ENCODE measurements at places on chromosomes 2 and 18. TPM values are rescaled to one million over a fixed set of nuclear protein-coding genes. Genes with fewer than 3 reads are reported as not detected.

GRCh38 chr2:25649786-25650185 lies 23.6 kb downstream of the DTNB start:
- H3K4me3 ChIP-seq: no peak overlapping the region
- DNase-seq: no peak
- peaks cover 16% of the 10 kb centered on the region for H3K4me1 ChIP-seq
- H3K36me3 ChIP-seq: no peaks in the 10 kb centered on the region

- H3K4me3 ChIP-seq: no peak overlapping the region
- DNase-seq: no peak
- H3K36me3 ChIP-seq: no peaks in the 10 kb centered on the region
- H3K4me1 ChIP-seq: no peaks in the 10 kb centered on the region
- no peak overlapping the region for H3K27ac ChIP-seq
These were observed 58.9 kb downstream of the HAUS1 start for GRCh38 chr18:46163091-46163490.

- no peaks in the 10 kb centered on the region for H3K36me3 ChIP-seq
- peaks cover 11% of the 10 kb centered on the region for H3K4me1 ChIP-seq
These were observed 190.1 kb upstream of the TNP1 start for GRCh38 chr2:217049956-217050355.

DNA sequence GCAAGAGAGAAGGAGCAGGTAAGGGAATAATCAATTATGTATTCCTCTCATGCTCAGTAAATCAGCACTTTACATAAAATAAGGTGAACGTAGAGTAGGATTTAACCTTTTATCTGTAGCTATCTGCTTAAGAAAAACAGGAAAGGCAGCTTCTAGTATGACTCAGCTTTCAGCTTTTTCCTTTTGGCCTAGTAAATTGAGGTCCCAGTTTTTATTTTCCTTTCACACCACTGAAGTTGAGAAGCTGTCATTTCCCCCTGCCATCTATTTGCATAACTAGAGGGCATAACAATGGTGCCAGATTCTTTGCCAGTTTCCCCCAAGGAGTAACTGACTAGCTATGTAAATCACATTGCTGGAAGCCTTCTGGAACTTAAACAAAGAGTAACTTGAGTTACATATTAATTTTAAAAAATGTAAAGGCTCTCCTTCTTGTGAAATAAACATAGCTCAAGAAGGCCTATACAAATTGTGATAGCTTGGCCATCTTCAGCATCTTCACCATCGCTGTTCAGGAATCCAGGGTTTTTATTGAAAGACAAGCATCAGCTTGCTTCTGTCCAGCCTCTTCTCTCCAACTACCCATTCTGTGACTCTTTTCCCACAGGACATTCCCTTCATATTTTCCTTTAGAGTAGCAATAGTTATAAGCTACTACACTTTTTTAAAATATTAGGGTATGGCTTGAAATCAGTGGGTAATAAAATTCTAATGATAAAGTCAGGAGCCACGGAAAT lies 97.0 kb downstream of the KYNU start:
- no peaks in the 10 kb centered on the region for H3K27me3 ChIP-seq
- H3K27ac ChIP-seq: no peak overlapping the region
- H3K4me1 ChIP-seq: no peaks in the 10 kb centered on the region
- DNase-seq: no peak
- H3K4me3 ChIP-seq: no peak overlapping the region

DNA sequence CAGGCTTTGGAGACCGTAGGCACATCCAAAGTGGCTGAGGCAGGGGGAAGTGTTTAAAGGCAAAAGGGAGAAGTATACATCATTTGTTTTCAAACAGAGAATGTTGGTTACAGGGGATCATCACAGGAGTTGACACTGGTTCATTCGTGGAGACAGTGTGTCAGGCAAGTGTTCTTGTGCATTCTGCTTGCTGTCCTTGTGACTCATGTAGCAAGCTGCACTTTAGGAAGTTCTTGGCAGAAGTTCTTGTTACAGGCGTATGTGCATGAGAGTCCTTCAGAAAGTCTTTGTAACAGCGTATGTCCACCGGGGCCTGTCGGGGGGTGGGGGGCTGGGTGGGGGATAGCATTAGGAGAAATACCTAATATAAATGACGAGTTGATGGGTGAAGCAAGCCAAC lies 36.5 kb upstream of the B4GALT6 start:
- DNase-seq: no peak
- H3K27ac ChIP-seq: no peak overlapping the region
- H3K4me3 ChIP-seq: no peak overlapping the region
- peaks cover 8% of the 10 kb centered on the region for H3K4me1 ChIP-seq
- H3K27me3 ChIP-seq: no peaks in the 10 kb centered on the region

DNA sequence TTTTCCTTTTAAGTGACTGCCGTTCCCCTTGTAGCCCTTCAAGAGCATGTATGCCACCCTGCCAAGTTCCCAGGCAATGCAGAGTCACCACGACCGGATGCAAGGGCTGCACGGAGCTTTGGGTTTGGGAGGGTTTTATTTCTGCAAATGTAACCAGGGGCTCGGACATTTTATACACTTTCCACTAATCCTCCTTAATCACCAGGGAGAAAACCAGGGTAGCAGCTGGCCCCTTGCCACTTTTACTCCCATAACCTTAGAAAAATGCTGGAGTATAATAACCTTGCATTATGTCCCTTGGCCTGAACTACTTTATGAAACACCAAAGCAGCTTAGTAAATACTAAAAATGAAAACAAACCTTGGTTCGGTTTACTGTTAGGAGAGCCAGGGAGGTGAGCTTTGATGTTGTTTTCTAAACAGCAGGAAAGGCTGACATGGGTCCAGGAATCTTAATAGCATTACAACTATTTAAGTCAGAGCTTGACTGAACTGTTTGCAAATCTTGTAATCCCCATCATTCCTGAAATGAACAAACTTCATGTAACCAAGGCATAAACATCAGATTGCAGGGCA lies 152.8 kb upstream of the RIOK3 start:
- no peak for DNase-seq

DNA sequence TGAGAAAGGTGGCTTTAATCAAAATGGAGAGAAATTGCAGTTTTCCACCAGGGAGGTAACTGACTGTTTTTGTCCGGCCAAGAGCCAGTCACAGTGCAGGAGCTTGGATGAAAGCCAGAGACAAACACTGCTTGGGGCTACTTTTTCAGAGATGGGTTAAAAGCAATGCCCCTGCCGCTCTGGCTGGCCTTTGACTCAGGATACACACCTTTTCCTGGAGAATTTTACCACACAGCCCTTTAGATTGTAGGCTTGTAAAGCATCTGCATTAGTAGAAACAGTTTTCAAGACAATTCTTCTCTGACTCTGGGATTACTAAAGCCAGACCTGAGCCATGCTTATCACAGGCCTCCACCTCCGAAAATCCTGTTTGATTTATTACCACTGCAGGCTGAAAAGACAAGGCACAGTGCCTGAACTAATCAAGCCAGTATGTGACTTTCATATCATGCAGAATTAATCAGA lies 79.7 kb downstream of the CCBE1 start:
- peaks cover 4% of the 10 kb centered on the region for H3K4me1 ChIP-seq
- H3K4me3 ChIP-seq: no peak overlapping the region
- H3K27me3 ChIP-seq: no peaks in the 10 kb centered on the region
- DNase-seq: no peak

- no peak for DNase-seq
- H3K27me3 ChIP-seq: no peaks in the 10 kb centered on the region
- no peaks in the 10 kb centered on the region for H3K36me3 ChIP-seq
These were observed 21.7 kb upstream of the POLI start for GRCh38 chr18:54247511-54248175.

GRCh38 chr18:34039201-34039600 lies 185.5 kb downstream of the NOL4 start:
- no peaks in the 10 kb centered on the region for H3K27me3 ChIP-seq
- no peak overlapping the region for H3K27ac ChIP-seq
- H3K36me3 ChIP-seq: no peaks in the 10 kb centered on the region
- no peaks in the 10 kb centered on the region for H3K4me1 ChIP-seq
- DNase-seq: no peak

DNA sequence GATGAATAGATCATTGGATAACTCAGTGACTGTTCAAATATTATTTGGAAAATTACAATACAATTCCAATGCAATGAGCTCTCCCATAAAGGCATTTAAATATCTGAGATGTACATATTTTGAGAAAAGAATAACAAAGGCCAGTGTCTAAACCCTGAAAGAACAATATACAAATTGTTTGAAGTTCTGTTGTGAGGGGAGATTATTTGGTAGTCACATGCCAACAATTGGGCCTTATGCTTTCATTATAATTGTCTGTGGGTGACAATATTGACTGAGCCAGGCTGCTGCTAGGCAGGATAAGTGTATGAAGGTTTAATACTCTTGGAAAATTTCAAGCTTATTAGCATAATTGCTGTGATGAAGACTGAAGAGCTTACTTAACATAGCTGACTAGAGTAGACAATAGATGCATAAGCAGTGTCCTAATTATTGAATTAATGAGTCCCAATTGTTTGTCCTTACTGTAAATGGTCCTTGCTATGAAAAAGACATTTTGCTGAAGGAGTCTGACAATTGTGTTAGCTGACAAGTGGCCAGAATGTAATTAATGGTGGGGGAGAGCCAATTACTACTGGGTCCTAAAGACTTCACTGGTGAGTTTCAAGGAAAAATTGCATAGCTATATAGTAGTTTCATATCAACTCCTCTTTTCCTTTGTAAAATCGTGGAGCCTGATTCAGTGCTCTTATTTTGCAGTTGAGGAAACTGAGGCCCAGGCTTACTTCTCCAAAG lies 5.0 kb upstream of the SMAD2 start:
- no peak overlapping the region for H3K27ac ChIP-seq
- peaks cover 19% of the 10 kb centered on the region for H3K4me1 ChIP-seq
- DNase-seq: no peak
- H3K36me3 ChIP-seq: no peaks in the 10 kb centered on the region

DNA sequence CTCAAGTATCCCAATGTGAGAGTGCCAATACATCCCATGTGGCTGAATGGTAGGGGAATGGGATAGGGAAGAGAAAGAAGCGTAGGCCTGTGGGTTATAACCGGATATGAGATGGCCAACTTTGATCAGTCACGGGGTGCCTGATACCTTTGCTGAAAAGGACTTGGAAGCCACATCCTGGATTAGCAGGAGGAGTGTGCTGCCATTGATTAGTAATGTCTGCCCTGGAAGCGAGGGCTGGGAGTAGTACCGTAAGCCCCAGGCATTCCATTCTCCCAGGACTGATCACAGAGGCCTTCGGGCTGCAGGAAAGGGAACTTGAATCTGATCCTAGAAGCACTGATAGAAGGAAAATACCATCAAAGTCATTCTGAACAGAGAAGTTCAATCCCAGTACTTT lies 218.5 kb downstream of the TFCP2L1 start:
- H3K27me3 ChIP-seq: no peaks in the 10 kb centered on the region
- no peak overlapping the region for H3K27ac ChIP-seq
- DNase-seq: no peak
- H3K4me1 ChIP-seq: no peaks in the 10 kb centered on the region
- no peaks in the 10 kb centered on the region for H3K36me3 ChIP-seq

DNA sequence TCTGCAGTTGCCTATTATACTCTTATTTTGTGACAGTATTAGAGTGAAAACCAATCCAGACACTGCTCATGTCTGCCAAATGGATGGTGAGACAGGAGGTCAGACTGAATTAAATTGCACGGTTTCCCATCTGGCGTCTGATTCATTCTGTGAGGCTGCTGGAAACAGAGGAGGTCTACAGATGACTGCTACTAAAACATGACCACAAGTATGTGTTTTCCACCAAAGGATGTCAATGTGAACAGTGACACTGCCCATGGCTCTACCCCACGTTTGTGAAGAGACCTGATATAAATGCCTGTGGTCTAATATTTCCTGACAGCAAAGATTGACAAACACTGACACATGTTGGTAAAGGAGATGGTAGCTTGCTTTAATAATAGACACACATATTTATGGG lies 104.3 kb upstream of the ST6GAL2 start:
- DNase-seq: no peak
- H3K4me1 ChIP-seq: no peaks in the 10 kb centered on the region
- no peaks in the 10 kb centered on the region for H3K36me3 ChIP-seq
- H3K4me3 ChIP-seq: no peak overlapping the region
- H3K27me3 ChIP-seq: no peaks in the 10 kb centered on the region

- DNase-seq: no peak
- no peak overlapping the region for H3K4me3 ChIP-seq
These were observed 39.3 kb downstream of the RPL31 start for GRCh38 chr2:101041413-101041812.

- H3K4me1 ChIP-seq: peaks cover 11% of the 10 kb centered on the region
- DNase-seq: no peak
- H3K27me3 ChIP-seq: no peaks in the 10 kb centered on the region
These were observed 129.1 kb upstream of the DNMT3A start for GRCh38 chr2:25470806-25471205.

DNA sequence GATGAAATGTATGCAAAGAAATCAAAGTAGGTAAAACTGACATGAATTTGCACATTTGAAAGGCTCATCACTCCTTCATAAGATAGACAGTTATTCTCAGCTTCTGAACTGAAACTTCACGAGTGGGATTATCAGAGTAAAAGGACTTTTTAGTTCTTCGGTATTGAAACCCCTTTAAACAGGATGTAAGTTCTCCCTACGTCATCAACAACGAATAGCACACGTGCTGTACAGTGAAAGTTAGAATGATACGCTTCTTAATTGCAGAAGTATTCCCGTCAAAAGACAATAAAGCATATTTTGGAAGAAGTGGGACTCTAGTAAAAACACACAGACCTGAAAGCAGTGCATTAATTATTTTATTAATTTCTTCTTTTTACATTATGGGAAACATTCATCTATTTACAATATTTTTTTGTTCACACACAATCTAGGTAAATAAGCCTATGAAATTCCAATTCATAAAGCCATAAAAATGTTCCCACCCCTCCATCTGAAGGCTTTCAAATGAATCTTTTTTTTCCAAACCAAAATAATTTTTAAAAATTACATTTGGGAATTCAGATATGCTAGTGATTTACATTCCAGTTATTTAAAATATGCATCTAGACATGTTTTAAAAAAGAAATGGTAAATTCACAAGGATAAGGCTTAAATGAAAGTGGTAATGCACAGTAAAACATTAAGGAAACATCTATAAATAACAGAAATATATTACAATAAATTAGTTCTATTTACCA lies 45.9 kb downstream of the TGIF1 start:
- peaks cover 10% of the 10 kb centered on the region for H3K27me3 ChIP-seq
- no peak for DNase-seq
- H3K36me3 ChIP-seq: no peaks in the 10 kb centered on the region
- no peak overlapping the region for H3K27ac ChIP-seq
- no peak overlapping the region for H3K4me3 ChIP-seq

GRCh38 chr2:121004950-121005349 lies 269.3 kb downstream of the GLI2 start:
- H3K4me1 ChIP-seq: no peaks in the 10 kb centered on the region
- no peaks in the 10 kb centered on the region for H3K36me3 ChIP-seq
- H3K27me3 ChIP-seq: no peaks in the 10 kb centered on the region
- no peak for DNase-seq

Gene IL36RN
- total RNA-seq: not detected

Gene RAB17
- 38.9 TPM for total RNA-seq

Gene SATB2
- 2.6 TPM for total RNA-seq

Gene LCT
- not detected for total RNA-seq

Gene ASAP2
- 23.7 TPM for total RNA-seq

Measured in body of pancreas (tissue), 4 donors.